ENCODE measurements at places on chromosomes 12 and 14.
A peak's percentile ranks its signal among the peaks of the same experiment; 100 is the strongest.

GRCh38 chr14:89304972-89305703, 111.9 kb downstream of the FOXN3 start:
- no peak for DNase-seq

GRCh38 chr12:88401155-88401554, 179.1 kb downstream of the KITLG start:
- no peak for DNase-seq

DNA sequence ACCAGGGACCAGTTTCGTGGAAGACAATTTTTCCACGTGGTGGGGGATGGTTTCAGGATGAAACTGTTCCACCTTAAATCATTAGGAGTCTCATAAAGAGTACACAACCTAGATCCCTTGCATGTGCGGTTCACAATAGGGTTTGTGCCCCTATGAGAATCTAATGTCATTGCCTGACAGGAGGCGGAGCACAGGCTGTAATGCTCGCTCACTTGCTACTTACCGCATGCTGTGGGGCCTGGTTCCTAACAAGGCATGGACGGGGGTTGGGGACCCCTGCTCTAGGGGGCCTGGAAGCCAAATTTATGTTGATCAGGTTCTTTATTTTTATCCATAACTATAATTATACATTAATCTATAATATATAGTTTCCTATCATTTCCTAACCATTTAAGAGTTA, 315.3 kb downstream of the MED13L start:
- DNase-seq, result no peak

DNA sequence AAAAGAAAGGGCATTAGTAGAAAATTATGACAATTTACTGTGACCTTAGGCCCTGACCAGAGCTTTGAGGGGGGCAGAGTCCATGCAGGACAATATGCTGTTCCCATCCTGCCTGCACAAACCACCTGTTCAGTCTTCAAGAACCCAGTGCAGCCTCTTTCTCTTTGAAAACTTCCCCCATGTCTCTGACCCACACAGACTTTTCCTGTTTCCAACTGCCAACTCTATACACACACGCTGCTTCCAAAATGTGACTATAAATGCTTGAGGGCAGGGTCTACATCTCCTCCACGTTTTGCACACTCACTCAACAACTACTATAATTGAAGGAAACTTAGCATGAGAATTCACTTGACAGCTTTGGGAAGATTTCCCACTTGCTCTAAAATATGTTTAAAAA, 36.6 kb upstream of the SYCP3 start:
- DNase-seq, result no peak

DNA sequence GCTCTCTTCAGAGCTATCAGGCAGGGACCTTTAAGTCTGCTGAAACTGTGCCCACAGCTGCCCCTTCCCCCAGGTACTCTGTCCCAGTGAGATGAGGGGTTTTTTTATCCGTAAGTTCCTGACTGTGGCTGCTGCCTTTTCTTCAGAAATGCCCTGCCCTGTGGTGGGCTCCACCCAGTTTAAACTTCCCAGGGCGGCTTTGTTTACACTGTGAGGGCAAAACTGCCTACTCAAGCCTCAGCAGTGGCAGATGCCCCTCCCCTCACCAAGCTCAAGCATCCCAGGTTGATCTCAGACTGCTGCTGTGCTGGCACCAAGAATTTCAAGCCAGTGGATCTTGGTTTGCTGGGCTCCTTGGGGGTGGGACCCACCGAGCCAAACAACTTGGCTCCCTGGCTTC, 46.9 kb upstream of the SLC16A7 start:
- no peak for DNase-seq

DNA sequence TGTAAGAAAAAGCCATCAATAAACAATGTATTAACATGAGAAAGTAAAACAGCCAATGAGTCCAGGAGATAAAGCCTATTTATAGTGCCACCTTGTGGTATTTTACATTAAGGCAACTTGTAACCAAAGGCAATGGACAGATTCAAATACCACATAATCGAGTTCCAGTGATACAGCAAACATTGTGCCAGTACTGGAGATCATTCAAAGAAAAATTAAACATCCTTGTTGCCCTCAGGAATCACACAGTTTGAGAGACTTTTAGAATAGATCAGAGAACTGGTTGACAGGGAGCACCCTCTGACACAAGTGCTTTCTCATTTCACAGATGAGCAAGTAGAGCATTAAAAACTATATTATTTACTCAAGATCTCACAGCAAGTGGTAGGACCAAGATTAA, 98.1 kb downstream of the DDHD1 start:
- DNase-seq, result peak; percentile 21

DNA sequence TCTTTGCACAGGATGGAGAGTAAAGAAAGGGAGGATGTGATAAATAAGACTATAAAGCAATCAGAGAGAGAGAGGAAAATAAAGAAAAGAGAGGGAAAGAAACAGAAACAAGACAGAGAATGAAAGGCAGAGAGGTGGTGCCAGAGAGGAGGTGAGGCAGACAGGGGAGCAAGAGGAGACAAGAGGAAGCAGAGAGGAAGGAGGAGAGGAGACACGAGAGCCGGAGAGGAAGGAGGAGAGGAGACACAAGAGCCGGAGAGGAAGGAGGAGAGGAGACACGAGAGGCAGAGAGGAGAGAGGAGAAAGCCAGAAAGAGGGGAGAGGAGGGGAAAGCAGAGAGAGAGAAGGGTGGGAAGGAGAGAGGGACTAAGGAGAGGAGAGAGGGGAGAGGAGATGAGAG, 125.2 kb downstream of the PAPOLA start:
- DNase-seq, result no peak

DNA sequence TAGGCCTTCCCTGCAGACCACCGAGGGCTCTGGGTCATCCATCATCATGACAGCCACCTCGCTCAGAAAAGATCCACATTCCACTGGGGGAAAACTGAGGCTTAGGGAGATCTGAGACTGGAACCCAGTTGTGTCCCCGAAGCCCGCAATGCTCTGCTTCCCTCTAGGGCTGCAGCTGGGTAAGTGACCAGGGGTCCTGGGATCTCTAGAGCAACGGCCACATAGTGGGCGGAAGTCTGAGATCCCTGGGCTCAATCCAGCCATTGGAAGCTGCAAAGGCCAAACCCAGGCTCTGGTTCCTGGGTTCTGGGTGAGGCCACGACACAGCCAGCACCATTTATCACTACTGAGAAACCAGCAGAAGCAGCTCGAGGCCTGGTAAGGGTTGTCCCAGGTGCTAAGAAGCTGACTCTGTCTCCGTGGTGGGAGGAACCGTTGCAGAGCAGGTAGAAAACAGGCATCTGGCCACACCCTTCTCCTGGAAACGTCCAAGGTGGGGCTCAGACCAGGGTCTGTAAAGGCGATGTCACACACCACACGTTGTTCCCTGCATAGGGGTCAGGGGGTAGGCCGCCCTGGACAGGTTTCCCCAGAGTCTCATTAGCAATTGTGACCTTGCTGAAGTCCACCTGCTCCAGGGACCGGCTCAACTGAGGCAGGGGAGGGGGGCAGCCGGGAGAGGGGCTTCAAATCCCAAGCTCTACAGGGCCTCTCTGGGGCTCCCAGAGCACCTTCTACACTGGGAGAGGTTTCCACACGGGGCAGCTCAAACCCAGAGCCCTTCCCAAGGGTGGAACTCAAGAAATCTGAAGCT, 38.6 kb downstream of the BCL11B start:
- DNase-seq, result no peak

- DNase-seq, result no peak
Observed at GRCh38 chr14:101001311-101002069, 98.0 kb upstream of the RTL1 start.

DNA sequence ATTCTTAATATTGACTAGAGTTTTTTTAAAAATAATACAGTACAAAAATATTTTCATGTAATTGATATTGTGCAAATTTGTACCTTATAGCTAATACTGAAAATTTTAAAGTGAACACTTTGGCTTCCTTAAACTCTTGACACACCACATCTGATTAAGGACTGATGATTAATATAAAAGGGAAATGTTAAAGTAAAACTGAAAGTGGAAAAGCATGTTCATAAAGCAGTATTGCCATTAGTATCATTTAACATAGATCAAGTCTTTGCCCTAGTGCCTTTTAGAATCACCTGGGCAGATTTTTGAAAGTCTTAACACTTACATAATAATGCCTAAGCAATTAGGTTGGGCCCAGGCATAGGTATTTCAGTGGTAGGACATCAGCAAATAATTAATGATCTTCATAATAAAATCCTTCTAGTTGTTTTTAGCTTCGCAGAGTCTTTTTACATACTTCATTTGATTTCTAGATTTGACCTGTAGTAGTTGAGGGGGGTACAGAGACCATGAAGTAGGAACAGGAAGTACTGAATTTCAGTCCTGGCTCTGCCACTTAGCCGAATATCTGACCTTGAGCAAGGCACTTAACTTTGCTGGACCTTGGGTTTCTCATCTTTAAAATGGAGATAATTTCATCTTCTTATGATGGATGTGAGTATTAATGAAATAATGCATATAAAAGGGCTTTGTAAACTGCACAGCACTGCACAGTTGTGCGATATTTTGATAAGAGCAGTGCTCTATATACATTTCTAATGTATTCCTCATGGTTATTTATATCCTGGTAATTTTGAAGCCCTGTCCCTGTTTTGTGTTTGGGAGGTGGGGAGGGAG, 43.7 kb downstream of the MARK3 start:
- DNase-seq, result no peak

GRCh38 chr12:89373763-89374572, 21.7 kb upstream of the DUSP6 start:
- DNase-seq, result no peak

- DNase-seq, result no peak
Observed at GRCh38 chr12:113428482-113428881, 6.3 kb downstream of the SDSL start.

- DNase-seq, result no peak
Observed at GRCh38 chr12:42744539-42745182, 155.1 kb upstream of the PRICKLE1 start.

- DNase-seq, result no peak
Observed at GRCh38 chr12:130482448-130482847, 144.8 kb downstream of the PIWIL1 start.

DNA sequence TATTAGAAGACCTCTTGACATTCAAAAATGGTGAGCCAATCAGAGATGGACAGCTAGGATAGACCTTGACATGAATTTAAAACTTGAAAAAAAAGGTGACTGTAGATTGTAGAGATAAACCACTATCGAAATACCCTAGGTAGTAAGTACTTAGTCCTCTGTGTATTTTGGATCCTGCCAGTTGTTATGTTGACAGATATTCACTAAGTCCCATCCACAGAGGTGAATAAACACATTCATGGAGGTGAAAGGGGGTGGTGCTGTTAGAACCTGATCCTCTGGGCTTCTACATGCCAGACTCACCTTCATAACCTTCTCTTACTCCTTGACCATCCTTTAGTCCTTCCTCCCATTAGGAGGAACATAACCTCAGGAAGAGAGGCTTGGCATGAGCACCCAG, 72.3 kb downstream of the OTX2 start:
- no peak for DNase-seq

DNA sequence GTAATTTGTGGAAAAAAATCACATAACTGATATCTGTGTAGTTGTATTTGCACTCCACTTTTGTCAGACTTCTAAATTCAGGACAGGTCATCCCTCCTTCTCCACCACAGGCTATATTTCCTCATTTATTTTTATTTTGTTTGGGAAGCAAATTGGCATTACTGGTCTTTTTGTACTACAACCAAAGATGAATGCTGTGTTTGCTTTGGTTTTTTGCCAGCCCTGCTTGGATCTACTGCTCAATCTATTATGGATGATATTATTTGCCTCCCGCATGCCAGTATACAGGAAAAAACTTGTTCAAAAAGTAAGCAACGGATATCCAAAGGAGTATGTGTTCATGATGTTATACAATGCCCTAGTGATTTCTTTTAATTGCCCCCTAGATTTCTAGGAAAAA, 948.8 kb downstream of the TRHDE start:
- DNase-seq, result no peak

GRCh38 chr14:65206448-65207096, 104.3 kb upstream of the MAX start:
- no peak for DNase-seq

GRCh38 chr14:74641601-74642391, 29.8 kb upstream of the LTBP2 start:
- DNase-seq, result no peak

DNA sequence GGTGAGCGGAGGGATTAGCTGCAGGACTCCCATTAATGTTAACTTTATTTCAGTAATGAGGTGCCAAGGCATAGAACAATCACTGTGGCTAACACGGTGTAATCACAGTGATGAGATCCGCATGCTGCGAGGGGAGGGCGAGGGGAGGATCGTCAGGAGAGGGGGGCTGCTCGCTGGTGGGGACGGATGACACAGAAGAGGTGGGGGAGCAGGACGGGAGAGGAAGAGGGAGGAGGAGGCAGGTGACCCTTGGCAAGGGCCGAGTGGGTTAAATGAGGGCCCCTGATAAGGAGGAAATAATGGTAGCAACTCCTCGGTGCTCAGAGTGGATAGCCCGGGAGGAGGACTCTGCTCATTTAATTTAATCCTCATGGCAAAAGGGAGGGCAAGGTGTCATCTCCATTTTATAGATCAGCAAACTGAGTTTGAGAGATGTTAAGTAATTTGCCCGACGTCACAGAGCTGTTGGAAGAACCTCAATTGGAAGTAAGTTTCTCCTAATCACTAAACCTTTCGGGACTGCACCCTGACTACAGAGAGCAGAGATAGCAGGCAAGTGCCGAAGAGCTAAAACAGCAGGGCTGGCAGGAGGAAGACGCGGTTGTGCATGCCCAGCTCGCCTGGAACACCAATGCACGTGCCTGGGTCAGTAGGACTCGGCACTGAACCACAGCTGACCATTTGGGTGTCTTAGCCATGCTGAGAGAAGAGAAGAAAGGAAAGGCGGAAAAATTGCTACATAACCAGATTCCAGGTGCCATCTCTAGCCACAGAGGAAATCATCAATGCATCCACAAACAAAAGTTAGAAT, 43.0 kb downstream of the SPRING1 start:
- no peak for DNase-seq

GRCh38 chr12:2752676-2753371, 41.9 kb upstream of the FKBP4 start:
- peak; percentile 70 for DNase-seq

- DNase-seq, result no peak
Observed at GRCh38 chr12:3243376-3244084, 166.4 kb downstream of the TSPAN9 start.

GRCh38 chr14:105083926-105084685, 18.9 kb upstream of the GPR132 start:
- no peak for DNase-seq

DNA sequence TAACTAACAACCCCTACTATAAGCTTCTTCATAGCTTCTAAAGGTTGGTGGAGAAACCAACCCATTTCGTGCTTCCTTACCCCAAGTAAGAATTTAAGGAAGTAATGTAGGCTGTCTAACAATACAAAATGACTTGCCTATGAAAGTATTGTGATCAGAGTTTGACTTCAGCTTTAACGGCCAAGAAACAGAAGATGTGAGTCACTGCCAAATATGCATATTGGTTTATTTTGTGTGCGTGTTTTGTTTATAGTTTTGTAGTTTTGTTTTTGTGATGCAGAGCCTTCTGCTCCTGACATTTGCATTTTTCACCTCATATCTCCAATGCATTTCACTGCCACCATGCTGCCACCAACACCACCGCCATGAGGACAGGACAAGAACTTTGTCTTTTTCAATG, 146.0 kb downstream of the FBXL14 start:
- DNase-seq, result no peak

- no peak for DNase-seq
Observed at GRCh38 chr12:78004249-78005093, 173.8 kb downstream of the NAV3 start.
